ENCODE measurements at places on chromosomes 3 and 15. TPM values are rescaled to one million over a fixed set of nuclear protein-coding genes. Genes with fewer than 3 reads are reported as not detected.

GRCh38 chr3:102682741-102683140, 247.9 kb downstream of the ZPLD1 start:
- no peak for DNase-seq

DNA sequence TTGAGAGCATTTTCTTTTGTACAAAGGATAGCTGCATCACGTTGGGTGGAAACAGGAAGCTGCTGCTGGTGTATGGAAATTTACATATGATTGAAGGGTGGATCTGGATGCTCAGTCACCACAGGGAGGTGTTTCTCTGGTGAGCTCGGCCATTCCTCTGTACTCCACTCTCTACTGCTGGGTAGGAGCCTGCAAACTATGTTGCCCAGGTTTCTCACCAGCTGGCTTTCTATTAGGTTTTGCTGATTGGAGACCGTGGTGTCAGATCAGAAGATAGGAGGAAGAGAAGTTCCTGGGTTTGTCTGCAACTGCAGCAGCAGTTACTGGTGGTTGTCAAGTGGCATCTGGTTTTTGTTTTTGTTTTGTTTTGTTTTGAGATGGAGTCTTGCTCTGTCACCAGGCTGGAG, 61.7 kb downstream of the TAMM41 start:
- no peak for DNase-seq

DNA sequence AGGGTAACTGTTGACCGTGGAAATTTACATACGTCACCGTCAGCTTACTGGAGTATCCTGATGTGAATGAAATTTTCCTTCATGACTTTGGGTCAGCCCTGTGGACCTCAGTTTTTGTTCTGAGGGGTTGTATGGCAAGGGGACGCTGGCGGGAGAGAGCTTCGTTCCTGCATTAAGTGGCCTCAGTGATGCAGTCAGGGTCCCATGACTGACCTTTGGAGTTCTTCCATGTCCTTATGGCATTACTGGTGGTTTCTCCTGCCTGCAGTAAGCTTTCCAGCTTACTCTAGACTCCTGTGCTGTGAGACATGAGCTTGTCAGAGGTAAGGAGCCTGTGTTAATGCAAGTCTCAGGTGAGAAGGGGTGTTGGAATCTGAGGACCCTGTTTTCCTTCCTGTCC, 1.8 kb downstream of the CD276 start:
- DNase-seq, result no peak

GRCh38 chr3:146384786-146385185, 84.6 kb downstream of the PLSCR2 start:
- DNase-seq, result no peak

- DNase-seq, result no peak
Measured at GRCh38 chr3:183823963-183824362, 1.4 kb downstream of the MAP6D1 start.

DNA sequence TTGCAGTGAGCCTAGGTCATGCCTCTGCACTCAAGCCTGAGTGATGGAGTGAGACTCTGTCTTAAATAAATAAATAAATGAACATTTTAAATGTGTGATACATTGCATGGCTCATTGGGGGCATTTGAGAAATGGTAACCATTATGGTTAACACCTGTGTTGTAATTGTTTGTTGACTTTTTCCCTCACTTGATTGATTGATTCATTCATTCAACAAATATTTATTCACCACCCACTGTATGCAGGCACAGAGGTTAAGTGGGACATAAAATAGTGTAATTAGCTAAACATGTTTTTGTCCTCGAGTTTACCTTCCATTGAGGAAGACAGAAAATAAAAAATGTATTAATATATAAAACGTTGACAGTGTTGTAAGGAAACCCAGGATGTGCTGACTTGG, 127.1 kb upstream of the ANKRD28 start:
- no peak for DNase-seq

GRCh38 chr15:39053480-39053879, 488.9 kb upstream of the RASGRP1 start:
- DNase-seq, result no peak

DNA sequence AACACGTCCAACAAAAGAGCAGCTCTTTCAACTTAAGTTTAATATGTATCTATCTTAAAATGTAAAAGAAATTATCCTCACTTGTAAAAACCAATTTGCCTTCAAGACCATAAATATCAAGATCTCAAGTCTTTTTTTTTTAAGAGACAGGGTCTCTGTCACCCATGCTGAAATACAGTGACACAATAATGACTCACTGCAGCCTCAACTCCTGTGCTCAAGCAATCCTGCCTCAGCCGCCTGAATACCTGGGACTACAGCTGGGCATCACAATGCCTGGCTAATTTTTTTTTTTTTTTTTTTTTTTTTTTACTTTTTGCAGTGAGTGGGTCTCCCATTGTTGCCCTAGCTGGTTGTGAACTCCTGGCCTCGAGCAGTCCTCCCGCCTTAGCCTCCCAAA, 26.0 kb downstream of the ACAP2 start:
- no peak for DNase-seq

DNA sequence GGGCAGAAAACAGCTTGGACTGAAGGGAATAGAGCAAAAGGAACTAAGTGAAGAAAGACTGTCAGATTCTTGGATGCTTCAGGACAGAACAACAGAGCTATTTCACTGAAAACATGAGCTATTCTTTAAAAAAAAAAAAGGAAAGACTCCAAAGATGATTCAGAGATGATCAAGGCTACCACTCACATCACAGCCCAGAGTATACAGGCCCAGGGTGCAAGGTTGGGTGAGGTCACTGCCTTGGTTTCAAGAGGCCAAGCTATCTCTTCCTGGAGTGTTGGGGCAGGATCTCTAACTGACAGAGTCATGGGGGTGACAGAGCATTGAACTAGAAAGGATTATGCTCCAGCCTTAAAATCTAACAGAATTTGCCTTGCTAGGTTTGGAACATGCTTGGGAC, 118.1 kb downstream of the AGBL1 start:
- no peak for DNase-seq

DNA sequence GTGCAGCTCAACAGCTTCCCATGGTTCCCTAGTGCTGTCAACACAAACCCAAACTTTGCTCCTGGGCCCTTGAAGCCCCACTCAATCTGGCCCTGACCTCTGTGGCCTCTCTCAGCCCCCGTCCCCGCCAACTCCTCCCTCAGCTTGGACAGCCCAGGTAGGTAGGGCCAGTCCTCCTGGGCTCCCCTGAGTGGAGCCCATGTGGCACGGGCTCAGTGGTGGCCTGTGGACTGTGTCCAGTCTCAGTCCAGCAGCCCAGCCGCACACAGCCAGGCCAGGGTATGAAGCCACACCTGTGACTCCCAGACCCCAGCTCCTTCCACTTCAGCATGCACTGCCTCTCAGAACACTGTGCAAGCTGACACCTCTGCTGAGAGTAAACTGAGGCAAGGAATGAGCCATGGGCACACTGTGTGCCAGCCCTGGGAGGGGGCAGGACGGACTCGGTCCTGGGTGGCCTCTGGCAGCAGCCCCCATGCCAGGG, 11.5 kb downstream of the PLXND1 start:
- no peak for DNase-seq

GRCh38 chr3:43859766-43860165, 169.0 kb downstream of the ABHD5 start:
- DNase-seq, result no peak

DNA sequence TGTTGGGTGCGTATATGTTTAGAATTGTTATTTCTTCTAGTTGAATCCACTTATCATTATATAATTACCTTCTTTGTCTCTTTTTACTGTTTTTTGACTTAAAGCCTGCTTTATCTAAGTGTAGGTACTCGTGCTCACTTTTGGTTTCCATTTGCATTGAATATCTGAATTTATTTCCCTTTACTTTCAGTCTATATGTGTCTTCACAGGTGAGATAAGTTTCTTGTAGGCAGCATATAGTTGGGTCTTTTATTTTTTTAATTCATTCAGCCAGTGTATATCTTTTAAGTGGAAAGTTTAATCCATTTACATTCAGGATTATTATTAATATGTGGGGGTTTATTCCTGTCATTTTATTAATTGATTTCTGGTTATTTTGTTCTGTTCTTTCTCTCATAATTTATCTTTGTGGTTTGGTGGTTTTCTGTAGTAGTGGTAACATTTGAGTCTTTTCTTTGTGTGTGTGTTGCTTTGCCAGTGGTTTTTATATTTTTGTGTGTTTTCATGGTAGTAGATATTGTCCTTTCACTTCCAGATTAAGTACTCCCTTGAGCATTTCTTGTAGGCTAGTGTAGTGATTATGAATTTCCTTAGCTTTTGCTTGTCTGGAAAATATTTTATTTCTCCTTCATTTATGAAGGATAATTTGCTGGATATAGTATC, 27.3 kb downstream of the STT3B start:
- no peak for DNase-seq

TM4SF1 gene
- 810 TPM for total RNA-seq

PATL2 gene
- 0.48 TPM for total RNA-seq

LSM3 gene
- 11.2 TPM for total RNA-seq

ABTB1 gene
- total RNA-seq, result 16.7 TPM

TMED3 gene
- total RNA-seq, result 120 TPM

EPHA6 gene
- total RNA-seq, result not detected

AHSG gene
- total RNA-seq, result not detected

RBM6 gene
- 61.6 TPM for total RNA-seq

CHL1 gene
- total RNA-seq, result not detected

SERPINI2 gene
- not detected for total RNA-seq

All from glomerular endothelial cell (primary cell).